ENCODE measurements at places on chromosomes 11 and 22.

- DNase-seq: no peak
Observed at GRCh38 chr22:45680932-45681700, 9.5 kb downstream of the ATXN10 start.

DNA sequence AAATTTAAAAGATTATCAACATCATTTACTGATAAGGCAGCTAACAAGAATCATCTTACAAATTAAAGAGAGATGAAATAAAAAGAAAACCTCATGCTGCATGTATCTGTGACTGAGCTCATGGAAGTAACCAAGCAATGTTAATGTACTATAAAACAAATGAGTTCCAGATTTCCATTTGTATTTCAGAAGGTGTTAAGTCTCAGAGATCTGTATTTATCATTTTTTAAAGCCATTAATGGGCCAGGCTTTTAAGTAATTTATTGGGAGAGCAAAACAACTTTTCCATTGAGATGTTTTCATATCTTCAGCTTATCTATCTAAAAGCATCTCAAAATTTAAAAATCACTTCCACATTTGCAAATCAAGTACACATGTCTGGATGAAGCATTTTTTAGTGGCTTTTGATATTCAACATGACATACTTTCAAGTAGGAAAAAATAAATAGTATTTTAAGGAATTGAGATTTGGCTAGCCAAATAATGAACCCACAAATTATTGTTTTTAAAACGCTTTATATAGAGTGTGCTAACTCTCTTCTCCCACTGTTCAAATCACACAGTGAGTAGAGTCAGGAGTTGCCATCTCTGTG, 17.9 kb upstream of the BBOX1 start:
- no peak for DNase-seq

- DNase-seq: no peak
Observed at GRCh38 chr22:37314315-37315074, 32.2 kb downstream of the CYTH4 start.

- DNase-seq: no peak
Observed at GRCh38 chr11:33718440-33718839, 17.8 kb downstream of the CD59 start.

- no peak for DNase-seq
Observed at GRCh38 chr11:13221722-13222121, 55.9 kb upstream of the BMAL1 start.
